ENCODE measurements at places on chromosomes 3 and 15.

- DNase-seq = no peak
These were observed 119.1 kb downstream of the OPA1 start for GRCh38 chr3:193711964-193712598.

GRCh38 chr15:40412095-40412759 is 6.6 kb downstream of the IVD start:
- no peak for DNase-seq

DNA sequence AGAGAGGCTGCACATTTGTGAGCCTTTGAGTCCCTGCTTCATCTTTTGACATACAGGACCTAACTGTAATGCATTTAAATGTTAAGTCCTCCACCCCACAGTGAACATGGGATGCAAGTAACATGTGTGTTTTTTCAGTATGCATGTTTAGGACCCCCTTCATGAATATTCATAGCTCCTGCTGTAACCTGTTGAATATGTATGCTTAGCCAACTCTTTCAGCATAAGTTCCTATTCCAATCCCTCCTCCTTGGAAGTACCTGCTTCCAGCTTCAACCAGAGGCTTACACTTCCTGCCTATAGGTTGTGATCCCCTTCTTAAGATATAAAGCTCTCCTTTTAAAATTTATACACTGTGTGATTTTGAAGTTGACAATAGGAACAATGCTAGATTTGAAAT is 36.9 kb upstream of the GNB4 start:
- DNase-seq = no peak

DNA sequence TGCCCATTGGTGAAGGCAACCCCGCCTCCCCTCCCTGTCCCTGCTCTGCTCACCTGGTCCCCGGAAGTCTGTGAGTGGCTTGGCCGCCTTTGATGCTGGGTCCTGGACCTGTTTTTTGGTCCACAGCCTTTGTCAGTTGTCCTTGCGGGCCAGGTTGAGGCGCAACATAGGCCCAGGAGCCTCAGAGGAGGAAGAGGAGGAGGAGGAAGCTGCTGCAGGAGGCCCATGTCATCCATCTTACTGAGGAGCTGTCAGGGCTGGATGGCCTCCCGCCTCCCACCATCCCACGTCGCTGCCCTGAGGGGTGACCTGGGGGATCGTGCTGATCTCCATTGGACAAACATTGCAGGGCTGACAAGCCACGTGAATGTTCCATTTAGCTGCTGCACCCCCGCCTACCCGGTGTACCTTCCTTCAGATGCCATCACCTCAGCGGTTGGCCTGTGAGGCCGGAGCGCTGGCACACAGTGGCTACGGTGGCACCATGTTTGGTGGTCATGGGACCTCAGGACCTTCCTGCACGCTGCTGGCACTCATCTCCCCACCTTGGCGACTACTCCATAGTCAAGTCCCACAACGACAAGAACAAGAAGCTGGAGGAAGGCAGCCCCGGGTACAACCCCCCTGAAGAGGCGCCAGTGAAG is 106.3 kb downstream of the SMAD6 start:
- DNase-seq = no peak

DNA sequence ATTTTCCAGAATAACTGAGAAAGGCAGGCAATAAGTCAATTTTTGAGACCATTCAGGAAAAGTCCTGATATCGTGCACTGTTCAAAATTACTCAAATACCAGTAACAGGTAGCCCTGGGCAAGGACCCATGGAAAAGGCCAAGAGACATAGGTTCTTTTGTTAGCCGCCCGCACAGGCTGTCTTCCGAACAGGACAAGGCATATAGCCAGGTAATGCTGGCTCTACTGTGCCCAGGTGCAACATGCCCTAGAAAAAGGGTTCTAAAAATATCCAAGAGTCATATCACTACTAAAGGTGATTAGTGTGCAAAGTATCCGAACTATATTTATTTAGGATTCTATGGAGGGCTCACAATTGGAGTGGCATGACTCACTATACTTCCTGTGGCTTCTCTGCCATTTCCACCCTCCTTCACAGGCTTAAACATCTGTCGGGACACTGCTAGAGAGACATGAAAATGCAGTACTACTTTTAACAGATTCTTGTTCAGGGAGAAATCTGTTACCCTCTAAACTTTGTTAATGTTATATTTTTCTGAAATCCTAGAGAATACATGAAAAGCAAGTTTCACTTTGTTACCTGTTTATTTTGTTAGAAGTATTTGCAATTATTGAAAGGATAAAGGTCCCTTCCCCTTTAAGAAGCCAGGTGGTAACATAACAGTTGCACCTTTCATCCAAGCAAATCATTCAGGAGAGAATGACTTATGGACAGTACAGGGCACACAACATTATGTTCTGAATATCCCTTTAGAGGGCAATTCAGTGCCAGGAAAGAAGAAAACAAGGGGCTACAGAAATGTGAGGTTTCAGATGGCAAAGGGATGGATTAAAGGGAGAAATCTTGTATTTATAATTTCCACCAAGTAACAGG is 293.3 kb upstream of the THBS1 start:
- no peak for DNase-seq

- no peak for DNase-seq
These were observed 85.3 kb downstream of the TRAK1 start for GRCh38 chr3:42176242-42177034.

GRCh38 chr15:57866149-57866736 is 159.7 kb downstream of the POLR2M start:
- DNase-seq = peak; percentile 13

DNA sequence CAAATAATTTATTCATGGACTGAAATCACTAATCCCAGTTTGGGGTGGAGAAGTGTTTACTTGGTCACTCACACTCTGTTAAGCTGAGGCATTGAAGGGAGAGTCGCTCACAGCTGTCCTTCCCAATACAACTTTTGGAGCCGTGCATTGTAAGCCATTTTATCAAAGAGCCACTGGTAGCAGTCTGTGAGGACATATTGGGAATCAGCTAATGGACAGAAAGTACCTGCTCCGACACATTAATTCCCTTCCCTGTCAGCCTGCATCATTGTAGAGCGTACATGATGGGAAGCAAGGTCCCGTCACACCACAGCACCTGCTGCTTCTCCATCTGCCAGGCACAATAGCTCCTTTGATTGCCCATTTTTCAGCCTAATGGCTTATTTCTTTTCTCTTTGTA is 643.2 kb downstream of the SQOR start:
- DNase-seq = no peak

DNA sequence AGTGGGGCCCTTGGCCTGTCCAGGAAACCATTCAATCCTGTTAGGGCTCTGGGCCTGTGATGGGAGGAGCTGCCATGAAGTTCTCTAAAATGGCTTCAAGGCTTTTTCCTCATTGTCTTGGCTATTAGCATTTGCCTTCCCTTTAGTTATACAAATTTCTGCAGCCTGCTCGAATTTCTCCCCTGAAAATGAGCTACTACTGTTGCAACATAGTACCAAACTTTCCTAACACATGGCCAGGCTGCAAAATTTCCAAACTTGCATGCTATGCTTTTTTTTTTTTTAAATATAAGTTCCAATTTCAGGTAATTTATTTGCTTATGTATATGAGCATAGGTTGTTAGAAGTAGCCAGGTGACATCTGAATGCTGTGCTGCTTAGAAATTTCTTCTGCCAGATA is 560.8 kb upstream of the TBL1XR1 start:
- no peak for DNase-seq

GRCh38 chr3:189404797-189405484 is 226.2 kb upstream of the TP63 start:
- DNase-seq = no peak

- DNase-seq = no peak
These were observed 33.0 kb upstream of the DCP1A start for GRCh38 chr3:53380306-53380705.

DNA sequence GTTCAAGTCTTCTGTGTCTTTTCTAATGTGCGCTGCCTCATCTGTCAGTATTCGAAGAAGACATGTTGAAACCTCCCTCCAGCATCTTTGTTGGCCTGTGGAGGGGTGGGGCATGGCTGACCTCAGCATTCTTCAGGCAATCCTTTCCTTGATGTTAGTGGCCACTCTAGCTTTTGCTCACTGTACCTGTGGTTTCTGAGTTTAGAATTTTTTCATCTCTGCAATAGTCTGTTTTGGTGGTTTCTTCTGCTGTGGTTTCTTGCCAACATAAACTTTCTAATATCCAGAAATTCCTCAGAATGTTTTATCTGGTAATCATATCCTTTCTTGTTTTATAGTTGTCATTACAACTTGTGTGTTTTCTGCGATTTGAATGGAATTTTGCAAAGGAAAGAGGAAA is 251.3 kb upstream of the NR2E3 start:
- no peak for DNase-seq

DNA sequence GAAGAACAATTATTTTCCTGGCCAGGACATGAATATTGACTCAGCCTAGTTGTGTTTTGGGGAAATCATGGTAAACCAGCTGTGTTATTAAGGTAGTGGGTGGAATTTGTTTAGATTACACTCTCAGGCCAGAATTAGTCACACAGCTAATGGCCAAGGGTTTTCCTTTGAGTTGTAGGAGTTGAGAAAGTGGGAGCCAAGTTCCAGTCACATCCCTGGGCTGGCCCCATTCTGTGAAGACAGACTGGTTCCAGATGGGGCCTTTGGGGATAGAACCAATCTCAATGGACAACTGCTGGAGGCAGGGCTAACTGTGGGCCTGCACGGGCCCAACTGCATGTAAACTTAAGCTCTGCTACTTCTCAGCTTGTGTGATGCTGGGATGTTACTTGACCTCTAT is 1.4 kb upstream of the RASL12 start:
- DNase-seq = no peak

DNA sequence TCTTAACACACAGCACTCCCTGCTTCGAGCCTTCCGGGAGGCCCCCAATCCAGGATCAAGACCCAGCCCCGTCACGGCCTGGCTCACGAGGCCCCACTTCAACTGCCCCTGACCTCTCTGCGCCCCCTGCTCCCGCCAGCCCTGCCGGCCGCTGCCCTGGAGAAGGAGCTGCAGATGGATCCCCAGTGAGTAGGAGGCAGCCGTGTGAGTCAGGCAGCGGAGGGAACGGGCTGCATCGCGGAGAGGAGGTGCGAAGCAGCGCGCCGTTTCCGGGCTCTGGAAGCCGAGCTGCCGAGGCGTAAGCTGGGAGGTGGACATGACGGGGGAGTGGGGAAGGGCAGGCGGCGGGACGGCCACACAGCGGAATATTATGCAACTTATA is 133.4 kb downstream of the TPRA1 start:
- DNase-seq = no peak

DNA sequence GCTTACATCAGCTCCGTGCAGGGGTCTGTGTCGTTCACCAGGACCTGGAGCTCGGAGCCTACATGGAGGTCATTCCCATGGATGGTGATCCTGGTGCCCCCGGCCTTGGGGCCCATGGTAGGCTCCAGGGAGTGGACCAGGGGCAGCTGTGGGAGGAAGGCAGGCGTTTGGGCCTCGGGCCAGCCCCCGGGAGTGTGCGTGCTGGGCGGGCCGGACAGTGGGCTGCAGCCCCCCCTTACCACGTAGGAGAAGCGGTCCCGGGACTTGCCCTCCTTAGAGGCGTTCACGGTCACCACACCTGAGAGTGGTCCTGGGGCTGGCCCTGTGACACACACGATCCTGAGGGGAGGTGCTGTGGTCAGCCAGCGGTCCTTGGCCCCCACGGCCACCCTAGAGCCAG is 29.6 kb downstream of the H1-8 start:
- no peak for DNase-seq

- DNase-seq = no peak
These were observed 49.1 kb downstream of the PDHB start for GRCh38 chr3:58384381-58385090.

- DNase-seq = no peak
These were observed 390.4 kb upstream of the PROK2 start for GRCh38 chr3:72175296-72175858.

GRCh38 chr3:126349611-126350501 is 7.4 kb downstream of the KLF15 start:
- DNase-seq = no peak

DNA sequence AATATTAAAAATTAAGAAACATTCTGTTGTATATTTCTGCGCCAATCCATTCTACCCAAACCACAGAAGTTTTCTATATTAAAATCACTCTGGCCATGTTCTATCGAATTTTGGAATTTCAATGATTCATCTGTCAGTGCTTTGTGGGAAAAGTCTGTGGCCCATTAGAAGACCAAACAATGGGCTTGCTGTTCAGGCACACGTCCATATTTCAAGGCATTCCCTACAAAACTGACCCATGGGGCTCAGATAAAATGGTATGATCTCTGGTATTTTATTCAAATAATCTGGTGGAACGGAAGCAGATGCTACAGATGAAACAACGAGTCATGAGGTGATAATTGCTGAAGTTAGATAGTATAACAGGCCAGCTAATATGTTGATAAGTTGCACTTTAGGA is 12.4 kb downstream of the NPHP3 start:
- no peak for DNase-seq

GRCh38 chr3:157572559-157573270 is 69.5 kb upstream of the VEPH1 start:
- DNase-seq = no peak

GRCh38 chr3:72390841-72391240 is 457.4 kb downstream of the SHQ1 start:
- no peak for DNase-seq

- DNase-seq = no peak
These were observed 165.3 kb upstream of the MCTP2 start for GRCh38 chr15:94066046-94066445.

DNA sequence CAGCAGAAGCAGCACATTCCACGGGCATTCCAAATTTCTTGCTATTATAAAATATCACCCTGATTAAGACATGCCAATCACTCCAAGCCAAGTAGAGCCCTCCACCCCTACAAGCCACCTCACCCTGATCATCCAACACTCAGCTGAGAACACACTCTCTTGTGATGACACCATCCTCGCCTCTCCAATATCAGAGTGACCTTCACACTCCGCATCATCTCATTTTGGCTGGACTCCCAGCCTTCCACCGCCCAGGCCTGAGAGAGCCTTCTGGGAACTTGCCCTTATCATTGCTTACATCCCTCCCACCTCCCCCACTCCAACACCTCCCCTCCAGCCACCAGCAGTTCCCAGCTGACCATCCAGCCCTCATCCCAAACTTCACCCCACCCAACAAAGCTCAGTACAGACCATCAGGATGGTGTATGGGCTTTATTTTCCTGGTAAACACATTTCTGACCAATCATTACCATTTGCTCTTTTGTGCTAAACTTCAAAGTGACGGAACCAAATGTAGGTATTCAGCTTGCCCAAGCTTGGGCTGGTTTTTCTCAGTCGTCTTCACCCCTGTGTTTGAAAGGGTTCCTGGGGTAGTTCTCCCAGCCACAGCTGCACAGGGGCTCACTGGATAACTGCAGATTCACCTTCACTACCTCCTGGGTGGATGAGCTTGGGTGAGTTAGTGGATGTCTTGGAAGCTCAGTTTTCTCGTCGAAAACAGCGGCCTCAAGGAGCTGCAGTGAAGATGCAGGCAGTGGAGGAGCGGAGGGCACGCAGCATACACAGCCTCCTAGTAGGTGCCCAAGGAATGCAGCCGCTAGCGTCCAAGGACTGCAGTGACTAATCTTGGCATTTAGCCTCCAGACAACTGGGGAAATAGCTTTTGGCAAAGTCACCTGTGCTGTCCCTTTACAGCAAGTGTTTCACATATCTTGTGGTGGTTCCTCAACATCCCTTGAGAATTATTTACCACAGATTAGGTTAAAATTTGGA is 115.1 kb downstream of the LIPC start:
- no peak for DNase-seq

- no peak for DNase-seq
These were observed 52.8 kb downstream of the ETFA start for GRCh38 chr15:76258460-76258859.
